ENCODE measurements at places on chromosomes 3 and 15.

DNA sequence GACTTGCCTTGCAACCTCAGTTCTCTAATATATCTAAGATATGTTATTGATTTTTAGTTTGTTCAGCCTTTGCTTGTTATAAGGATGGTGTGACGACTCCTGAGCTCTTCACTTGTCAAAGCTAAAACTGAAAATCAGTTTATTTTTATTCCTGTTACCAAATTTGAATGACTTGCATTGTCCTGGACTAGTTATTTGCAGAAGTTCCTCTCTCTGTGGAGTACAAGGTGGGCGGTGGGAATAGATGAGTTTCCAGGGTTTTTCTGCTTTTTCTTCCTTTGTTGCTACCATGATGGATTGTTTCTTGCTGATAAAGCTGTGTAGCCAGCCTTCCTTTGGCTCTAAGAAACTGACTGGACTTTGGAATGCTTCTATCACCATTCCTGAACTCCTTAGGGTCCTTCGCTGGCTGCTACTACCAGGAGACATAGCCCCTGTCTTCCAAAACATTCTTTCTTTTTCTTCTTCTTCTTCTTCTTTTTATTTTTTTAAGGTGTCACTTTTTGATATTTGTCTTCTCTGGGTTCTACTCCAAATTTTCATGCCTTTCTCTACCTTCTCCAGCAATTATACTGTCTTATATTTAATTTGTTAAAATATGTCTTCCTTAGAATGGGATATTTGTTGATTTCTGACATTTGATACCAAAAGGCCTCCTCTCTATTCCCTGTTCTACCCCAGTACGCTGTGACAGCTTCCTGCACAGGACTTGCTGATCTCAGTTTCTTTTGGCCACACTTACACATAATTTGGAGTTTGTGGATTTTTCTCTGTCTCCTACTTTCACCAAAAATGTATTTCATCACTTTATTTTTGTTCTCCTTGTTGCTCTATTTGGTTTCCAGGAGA, 145.1 kb upstream of the THRB start:
- no peak for DNase-seq

- DNase-seq, result no peak
Observed at GRCh38 chr15:77622209-77622933, 10.3 kb downstream of the LINGO1 start.

DNA sequence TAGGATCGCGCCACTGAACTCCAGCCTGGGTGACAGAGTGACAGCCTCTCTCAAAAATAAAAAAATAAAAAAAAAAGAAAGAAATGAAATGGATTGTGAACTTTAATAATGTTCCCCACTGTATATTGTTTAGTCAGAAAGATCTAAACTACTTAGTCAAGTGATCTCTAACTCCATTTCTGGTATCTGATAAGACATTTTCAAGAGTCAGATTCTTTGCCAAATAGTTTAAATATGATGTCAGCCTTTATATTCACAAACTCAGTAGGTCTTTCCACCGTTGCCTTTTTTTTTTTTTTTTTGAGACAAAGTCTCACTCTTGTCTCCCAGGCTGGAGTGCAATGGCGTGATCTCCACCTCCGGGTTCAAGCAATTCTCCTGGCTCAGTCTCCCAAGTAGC, 29.0 kb upstream of the OSBPL11 start:
- DNase-seq, result no peak

GRCh38 chr3:14514323-14514720, 25.8 kb downstream of the GRIP2 start:
- no peak for DNase-seq

- peak; percentile 47 for DNase-seq
Observed at GRCh38 chr15:65033659-65034269, 4.3 kb upstream of the MTFMT start.

DNA sequence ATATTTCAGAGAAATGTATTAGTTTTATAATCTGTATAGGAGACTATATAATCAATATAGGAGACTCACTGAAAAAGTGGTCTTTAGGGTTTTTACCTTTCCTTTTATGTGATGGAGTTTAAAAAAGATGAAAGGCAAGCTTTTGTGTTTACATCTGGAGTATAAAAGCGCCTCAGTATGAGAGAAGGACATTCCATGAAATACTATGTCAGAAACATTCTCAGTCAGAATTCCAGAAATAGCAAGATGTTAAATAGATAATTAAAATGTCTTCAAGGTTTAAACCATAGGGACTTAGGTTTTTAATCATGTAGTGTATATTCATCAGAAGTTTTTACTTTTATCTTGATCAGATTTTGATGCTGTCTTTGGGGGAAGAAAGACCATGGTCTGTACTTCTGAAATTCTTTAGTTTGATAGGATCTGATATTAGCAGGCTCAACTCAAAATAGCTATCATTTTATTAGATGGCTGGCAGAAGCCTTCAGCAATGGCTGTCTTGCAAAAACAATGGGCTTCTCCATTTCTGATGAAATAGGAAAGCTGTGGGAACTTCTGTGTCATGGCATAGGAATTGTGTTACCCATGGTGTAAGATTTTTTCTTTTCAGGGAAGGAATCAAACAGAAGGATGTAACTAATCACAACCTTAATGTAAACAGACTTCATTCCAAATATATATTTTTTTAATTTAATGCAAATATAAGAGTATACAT, 209.6 kb upstream of the PLSCR5 start:
- DNase-seq, result no peak

- no peak for DNase-seq
Observed at GRCh38 chr15:92294759-92295158, 98.9 kb upstream of the ST8SIA2 start.

DNA sequence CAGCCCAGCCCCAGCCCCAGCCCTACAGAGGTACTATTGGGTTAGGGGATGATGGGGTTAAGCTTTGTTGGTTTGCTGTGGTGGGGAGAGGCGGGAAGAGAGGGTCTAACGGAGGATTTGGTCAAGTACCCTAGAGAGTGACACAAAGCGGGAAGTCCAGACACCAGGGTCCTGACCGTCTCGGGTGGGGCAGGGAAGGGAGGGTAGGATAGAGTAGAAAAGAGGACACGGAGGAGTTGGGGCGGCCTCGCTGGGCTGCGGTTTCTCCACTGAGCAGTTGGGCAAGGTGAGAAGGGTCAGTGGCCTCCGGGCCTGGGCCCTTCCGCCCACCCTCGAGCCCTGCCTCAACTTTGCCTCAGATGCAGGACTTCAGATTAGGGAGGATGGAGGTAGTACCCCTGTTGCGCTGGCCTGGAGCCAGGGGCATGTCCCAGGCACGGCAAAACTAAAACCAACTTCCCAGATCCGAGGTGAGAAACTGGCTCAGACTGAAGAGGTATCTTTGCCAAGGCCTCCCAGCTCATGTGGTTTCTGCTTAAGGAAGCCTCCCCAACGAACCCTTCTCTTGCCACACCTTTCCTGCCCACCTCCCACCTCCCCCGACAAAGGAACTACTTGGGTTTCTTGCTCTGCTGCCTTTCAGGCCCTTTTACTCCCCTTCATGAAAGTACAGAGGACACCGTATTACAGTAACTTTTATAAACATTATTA, 551 bp downstream of the PML start:
- no peak for DNase-seq

DNA sequence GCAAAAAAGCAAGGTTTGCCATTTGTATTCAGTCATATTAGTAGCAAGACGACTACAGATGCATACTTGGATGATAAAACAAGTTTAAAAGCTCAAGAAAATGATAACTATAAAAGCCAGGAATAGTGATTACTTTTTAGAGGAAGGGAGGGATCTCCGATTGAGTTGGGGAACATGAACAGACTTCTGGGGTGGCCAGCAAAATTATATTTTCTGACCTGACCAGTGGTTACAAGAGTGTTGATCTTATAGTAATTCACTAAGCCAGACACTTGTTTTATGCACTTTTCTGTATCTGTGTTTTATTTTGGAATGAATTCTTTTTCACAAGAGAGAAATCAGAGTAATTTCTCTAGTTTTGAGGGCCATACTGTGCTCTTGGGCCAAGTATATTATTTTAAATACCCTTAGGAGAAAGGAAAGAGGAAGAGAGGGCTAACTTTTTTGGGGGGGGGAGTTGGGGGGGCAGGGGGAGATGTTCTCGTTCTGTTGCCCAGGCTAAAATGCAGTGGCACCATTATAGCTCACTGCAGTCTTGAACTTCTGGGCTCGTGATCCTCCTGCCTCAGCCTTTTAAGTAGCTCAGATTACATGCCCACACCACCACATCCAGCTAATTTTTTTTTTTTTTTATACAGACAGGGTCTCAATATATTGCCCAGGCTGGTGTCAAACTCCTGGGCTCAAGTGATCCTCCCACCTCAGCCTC, 57.3 kb downstream of the TGFBR2 start:
- no peak for DNase-seq

GRCh38 chr3:106004137-106004681, 135.4 kb upstream of the CBLB start:
- DNase-seq, result no peak

DNA sequence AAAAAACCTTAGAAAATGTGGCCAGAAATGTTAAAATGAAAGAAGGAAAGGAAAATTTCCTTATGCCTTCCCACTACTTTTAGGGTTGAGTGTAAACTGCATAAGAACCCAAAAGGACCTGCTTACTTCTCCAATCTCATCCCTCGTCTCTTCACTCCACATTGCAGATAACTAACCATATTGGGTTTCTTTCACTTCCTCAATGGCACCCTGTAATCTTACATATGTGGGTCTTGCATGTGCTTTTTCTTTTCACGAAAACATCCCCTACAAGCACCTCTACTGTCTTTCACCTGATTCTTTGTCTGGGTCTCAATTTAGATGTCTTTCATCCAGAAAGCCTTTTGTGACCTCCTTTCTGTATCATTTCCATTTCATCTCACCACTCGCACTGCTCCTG, 23.1 kb downstream of the EOMES start:
- no peak for DNase-seq

DNA sequence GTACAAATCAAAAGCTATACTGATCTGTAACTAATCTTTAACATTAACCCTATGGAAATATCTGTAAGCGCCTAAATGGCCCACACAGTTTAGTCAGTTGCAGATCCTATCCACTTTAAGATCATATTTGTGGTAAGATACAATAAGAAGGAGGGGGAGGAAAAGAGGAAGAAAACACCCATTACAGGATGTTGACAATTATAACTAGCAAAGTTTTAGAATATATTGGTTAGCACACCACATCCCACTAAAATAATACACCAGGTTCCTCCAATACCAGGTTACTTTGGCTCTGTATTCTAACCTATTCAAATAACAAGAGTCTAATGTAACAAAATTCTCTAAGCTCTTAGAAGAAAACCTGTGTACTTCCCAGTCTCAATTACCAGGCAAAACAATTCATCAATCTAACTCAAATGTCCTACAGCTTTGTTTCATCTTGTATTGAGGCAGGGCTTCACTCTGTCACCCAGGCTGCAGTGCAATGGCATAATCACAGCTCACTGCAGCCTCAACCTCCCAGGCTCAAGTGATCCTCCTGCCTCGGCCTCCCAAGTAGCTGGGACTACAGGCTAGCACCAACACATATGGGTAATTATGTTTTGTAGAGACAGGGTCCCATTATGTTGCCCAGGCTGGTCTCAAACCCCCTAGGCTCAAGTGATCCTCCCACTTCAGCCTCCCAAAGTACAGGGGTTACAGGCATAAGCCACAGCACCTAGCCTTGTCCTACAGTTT, 4.2 kb downstream of the SLC4A7 start:
- peak; percentile 41 for DNase-seq

GRCh38 chr15:74613089-74613952, 2.3 kb upstream of the CLK3 start:
- no peak for DNase-seq

DNA sequence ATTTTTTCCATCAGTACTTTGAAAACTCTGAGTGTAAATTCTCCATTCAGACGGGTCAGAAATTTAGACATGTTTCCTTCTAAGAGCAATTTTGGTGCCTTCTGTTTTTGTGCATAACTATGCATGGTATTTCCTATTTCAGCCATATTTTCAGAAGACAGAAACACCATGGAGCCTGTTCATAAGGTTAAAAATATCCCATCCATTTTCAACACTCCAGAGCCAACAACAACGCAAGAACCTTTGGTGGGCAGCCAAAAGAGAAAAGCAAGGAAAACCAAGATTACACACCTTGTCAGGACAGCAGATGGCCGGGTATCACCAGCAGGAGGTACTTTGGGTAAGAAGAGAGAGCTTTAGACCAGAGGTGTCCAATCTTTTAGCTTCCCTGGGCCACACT, 275.6 kb downstream of the BBX start:
- DNase-seq, result no peak

- no peak for DNase-seq
Observed at GRCh38 chr3:152938974-152939636, 104.2 kb downstream of the P2RY1 start.

DNA sequence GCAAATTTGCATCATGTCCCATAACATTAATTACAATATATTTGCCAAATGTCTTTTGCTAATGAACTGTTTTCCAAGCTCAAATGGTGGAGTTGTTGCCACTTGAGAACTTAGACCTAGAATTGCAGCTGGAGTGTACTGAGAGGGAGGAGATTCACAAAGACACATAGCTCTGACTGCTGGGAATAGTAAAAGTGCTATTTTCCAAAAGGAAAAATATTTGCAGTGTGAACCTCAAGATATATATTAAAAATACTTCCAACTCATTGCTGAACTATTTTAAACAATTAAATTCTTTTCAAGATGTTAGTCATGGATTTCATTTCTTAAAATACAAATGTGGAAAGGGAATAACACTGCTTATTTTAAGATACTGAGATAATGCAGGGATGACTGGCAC, 666.8 kb upstream of the ARPP21 start:
- no peak for DNase-seq

- no peak for DNase-seq
Observed at GRCh38 chr3:161454615-161455014, 42.0 kb upstream of the OTOL1 start.

DNA sequence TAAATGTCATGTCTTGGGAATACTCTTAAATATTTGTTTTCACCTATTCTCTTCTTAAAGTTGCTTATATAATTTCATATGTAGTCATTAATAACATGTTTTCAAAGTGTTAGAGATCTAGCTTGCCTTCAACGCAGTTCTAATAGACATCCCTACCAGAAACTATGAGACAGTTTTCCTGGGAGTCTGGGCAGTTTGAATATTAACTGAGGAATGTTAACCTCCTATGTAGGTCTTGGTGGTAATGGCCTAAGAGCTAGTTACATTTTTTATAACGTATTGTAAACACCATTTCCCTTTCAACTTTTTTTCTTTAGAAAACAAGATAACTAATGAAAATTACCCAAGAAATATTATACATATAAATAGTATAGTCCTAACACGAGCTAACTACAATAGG, 328.2 kb downstream of the TIGIT start:
- no peak for DNase-seq

DNA sequence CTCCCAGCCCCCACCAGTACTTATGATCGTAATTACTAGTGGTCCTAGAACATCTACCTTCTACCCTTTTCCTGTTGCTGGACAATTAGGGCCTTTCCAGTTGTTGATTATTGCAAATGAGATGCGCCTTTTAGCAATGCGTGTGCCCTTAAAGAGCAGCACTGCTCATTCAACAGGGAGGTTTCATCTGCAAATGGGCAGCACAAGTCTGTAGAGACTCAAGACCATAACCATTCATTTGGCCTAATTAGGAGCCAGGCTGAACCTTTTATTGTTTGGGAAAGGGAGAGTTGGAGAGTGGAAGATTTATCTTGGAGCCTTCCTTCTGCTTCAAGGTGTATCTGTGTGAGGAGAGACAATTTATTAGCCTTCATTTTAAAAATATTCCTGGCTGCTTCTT, 42.3 kb downstream of the BOC start:
- no peak for DNase-seq

Measured in naive thymus-derived CD4-positive, alpha-beta T cell (primary cell).